ENCODE measurements at places on chromosomes 1 and 21.

GRCh38 chr21:16588433-16588860 lies 858.7 kb downstream of the USP25 start:
- no peak overlapping the region for H3K4me3 ChIP-seq
- no peaks in the 10 kb centered on the region for H3K27me3 ChIP-seq
- no peaks in the 10 kb centered on the region for H3K36me3 ChIP-seq
- H3K27ac ChIP-seq: no peak overlapping the region
- DNase-seq: no peak

GRCh38 chr1:178575611-178576361 lies 62.9 kb downstream of the TEX35 start:
- H3K36me3 ChIP-seq: no peaks in the 10 kb centered on the region
- no peak for DNase-seq
- H3K27me3 ChIP-seq: peaks cover 2% of the 10 kb centered on the region
- no peak overlapping the region for H3K27ac ChIP-seq
- no peak overlapping the region for H3K4me3 ChIP-seq

DNA sequence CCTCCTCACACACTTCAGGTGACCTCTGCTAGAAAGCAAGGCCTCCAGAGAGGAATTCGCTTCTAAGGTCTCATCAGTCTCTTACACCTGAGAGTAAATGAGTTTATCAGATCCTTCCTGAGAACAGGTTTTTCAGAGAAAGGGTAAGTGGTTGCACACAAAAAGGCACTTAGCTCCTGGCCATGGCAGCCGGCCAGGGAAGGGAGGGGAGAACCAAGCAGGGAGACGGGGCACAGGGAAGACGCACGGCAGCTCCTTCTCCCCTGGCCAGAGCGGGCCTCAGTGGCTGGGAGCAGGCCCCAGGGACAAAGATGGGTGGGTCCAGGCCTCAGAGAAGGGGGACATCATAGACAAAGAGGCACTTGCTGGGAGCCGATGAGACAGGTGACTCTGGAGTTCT lies 3.6 kb upstream of the TNNT2 start:
- H3K27me3 ChIP-seq: peaks cover 1% of the 10 kb centered on the region
- no peak overlapping the region for H3K4me3 ChIP-seq
- H3K36me3 ChIP-seq: no peaks in the 10 kb centered on the region
- H3K4me1 ChIP-seq: no peaks in the 10 kb centered on the region

DNA sequence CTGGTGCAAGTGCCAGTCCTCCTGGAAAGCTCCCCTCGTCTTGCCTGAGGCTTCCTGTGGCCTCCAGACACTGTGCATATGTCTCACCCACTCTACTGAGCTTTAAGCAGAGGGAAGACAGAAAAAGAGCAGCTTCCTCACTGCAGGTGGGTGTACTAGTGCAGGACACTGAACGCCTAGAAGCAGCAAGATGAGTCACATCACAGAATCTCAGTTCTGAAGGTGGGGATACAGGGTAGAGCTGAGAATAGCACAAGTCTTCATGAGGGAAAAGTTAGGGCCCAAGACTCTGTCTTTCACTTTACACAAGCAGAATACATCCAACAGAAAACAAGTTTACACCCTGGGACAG lies 37.4 kb downstream of the PCAT6 start:
- peaks cover 6% of the 10 kb centered on the region for H3K4me1 ChIP-seq
- DNase-seq: peak; percentile 31
- H3K27me3 ChIP-seq: no peaks in the 10 kb centered on the region
- no peaks in the 10 kb centered on the region for H3K36me3 ChIP-seq
- H3K27ac ChIP-seq: no peak overlapping the region

DNA sequence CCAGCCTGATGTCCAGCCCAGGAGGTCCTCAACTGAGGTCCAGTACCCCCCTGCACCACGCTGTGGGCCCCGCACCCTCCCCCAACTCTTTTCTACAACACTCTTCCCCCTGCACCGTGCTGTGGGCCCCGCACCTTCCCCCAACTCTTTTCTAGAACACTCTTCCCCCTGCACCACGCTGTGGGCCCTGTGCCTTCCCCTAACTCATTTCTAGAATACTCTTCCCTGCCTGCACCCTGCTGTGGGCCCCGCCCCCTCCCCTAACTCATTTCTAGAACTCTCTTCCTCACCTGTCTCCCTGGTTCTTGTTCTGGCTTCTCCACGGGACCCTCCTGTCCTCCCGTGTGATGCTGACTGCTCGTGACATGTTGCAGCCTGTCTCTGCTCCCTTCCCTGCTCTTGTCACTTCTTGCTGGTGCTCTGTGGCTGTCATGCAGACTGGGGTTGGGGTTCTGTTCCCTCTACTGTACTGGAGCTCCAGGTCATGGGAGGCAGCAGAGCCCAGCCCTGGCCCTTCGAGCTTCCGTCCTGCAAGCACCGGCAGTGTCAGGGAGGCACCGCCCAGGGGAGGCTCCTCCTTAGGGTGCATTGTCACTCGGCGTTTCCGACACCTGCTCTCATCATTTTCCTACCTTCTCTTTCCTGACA lies 160.1 kb upstream of the COL6A1 start:
- H3K27ac ChIP-seq: no peak overlapping the region
- no peak overlapping the region for H3K4me3 ChIP-seq
- H3K36me3 ChIP-seq: no peaks in the 10 kb centered on the region
- H3K4me1 ChIP-seq: peaks cover 37% of the 10 kb centered on the region
- H3K27me3 ChIP-seq: peaks cover 5% of the 10 kb centered on the region
- no peak for DNase-seq

GRCh38 chr1:46747683-46748288 lies 28.9 kb upstream of the EFCAB14 start:
- H3K4me3 ChIP-seq: no peak overlapping the region
- H3K4me1 ChIP-seq: no peaks in the 10 kb centered on the region
- peak; percentile 10 for DNase-seq
- H3K36me3 ChIP-seq: no peaks in the 10 kb centered on the region

GRCh38 chr1:176517484-176517883 lies 54.5 kb downstream of the PAPPA2 start:
- no peak overlapping the region for H3K4me3 ChIP-seq
- H3K36me3 ChIP-seq: no peaks in the 10 kb centered on the region
- H3K27ac ChIP-seq: no peak overlapping the region
- no peaks in the 10 kb centered on the region for H3K4me1 ChIP-seq

DNA sequence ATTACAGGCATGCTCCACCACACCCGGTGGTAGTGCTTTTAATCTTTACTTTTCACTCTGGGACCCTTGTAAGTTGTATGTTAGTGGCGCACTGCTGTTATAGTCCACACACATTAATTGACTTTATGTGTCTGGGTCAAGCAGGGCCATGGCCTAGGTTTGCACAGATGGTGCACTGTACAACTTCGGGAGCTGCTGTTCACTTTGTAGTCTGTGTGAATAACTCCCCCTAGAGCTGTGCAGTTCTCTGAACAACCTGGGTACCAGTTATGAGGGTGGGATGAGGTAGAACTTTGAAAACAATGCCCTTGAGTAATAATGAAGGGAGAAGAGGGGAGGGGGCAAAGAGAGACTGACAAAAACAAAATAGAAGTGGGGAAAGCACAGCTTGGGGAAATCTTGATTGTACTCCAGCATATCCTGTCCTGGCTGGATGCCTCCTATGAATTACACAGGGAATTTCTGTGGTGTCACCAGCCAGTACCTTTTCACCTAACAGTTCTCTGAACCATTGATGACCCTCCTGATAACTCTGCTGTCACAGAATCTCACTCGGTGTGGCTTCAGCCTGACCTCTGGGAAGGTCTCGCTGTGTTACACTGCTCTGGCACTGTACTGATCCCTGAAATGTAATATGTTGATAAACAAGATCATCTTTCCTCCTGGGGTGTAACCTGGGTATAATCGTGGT lies 2.2 kb downstream of the PTGFRN start:
- no peaks in the 10 kb centered on the region for H3K36me3 ChIP-seq
- peaks cover 8% of the 10 kb centered on the region for H3K4me1 ChIP-seq
- no peak overlapping the region for H3K4me3 ChIP-seq
- DNase-seq: no peak

DNA sequence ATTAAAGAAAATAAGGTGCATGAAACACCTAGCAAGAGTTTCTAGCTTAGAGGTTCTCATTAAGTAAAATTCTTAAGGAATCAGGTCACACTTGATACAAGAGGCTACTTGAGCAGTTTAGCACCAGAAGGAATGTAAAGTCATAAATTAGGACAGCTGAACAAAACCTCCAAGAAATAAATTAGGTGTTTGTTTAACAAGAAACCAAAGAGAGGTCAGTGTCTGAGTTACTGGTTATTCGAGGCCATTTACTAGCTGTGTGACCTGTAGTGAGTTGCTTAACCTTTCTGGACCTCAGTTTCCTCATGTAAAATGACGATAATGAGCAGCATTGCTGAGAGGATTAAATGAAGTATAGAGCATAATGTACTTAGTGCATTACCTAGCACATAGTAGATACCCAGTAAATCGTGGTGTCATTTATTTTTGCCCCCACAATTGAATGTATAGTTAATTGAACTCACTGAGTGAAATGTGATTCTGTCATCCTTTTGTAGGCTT lies 908 bp upstream of the ELK4 start:
- H3K36me3 ChIP-seq: peaks cover 21% of the 10 kb centered on the region
- no peaks in the 10 kb centered on the region for H3K27me3 ChIP-seq
- H3K4me3 ChIP-seq: peak overlapping the region; percentile 86
- H3K4me1 ChIP-seq: peaks cover 27% of the 10 kb centered on the region
- H3K27ac ChIP-seq: peak overlapping the region; percentile 91
- no peak for DNase-seq

GRCh38 chr1:205458777-205459566 lies 3.1 kb upstream of the BLACAT1 start:
- peak; percentile 63 for DNase-seq
- no peaks in the 10 kb centered on the region for H3K36me3 ChIP-seq
- H3K27ac ChIP-seq: no peak overlapping the region
- H3K4me1 ChIP-seq: peaks cover 10% of the 10 kb centered on the region

GRCh38 chr1:156460525-156460924 lies 40.0 kb downstream of the MEF2D start:
- DNase-seq: no peak
- no peak overlapping the region for H3K27ac ChIP-seq
- H3K27me3 ChIP-seq: no peaks in the 10 kb centered on the region
- peaks cover 2% of the 10 kb centered on the region for H3K36me3 ChIP-seq
- peaks cover 23% of the 10 kb centered on the region for H3K4me1 ChIP-seq

Measured in activated CD8-positive, alpha-beta T cell treated with anti-CD3 and anti-CD28 coated beads for 36 hours (primary cell).